ENCODE measurements at places on chromosomes 5 and 9. TPM values are rescaled to one million over a fixed set of nuclear protein-coding genes. Genes with fewer than 3 reads are reported as not detected.

GRCh38 chr5:85096421-85096820 lies 711.7 kb upstream of the EDIL3 start:
- no peak for DNase-seq

Gene ARSI
- not detected for total RNA-seq

DNA sequence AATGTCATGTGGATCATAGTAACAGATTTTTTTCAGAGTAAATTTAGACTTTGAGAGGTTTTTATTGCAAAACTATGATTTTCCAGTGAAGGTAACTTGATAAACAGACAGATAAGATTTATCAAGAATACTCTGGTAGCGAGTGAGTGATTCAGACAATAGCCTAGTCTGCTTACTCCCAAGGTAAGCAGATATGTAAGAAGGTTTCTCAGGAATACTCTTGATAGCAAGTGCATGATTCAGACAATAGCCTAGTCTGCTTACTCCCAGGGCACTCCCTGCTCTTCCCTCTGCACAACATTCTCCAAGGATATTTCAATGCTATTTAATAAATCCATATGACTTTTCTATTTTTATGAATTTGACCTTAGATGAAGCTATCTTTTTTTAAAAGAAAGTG lies 1881.5 kb downstream of the EFNA5 start:
- no peak for DNase-seq

Gene TPRN
- 7.7 TPM for total RNA-seq

Gene OMD
- total RNA-seq: 1.2 TPM

DNA sequence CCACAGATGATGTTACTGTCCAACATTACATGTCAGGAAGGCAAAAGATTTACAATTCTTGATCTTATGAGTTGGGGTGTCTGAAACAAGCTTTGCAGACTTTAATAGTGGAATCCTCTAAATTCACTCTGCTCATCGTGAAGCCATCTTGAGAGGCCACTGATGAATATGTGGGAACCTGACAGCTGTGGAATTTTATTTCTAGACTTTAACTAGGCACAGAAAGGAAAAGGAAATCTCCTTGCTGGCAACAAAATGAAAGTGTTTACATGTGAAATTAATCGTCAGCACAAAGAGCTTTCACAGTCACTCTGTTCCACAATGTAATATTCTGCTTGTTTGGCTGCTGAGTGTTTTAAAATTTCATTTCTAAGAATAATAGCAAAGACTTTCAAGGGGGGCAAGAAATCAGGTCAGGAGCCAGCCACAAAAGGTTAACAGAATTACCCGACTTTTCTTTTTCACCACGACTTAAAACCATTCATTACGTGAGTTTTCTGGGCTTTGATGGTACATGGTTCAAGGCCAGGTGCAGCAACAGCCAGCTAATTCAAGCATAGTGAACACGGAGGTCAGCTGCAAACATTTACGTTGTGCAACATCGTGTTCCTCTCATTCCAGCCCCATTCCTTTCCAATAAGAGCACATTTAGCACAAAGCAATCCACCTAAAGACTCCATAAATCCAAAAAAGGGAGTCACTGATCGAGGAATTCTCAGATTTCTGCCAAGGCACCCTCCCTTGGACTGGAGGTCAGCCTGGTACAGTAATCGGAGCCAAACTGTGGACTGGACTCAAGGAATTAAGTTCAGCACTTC lies 14.6 kb downstream of the NREP start:
- no peak for DNase-seq

DNA sequence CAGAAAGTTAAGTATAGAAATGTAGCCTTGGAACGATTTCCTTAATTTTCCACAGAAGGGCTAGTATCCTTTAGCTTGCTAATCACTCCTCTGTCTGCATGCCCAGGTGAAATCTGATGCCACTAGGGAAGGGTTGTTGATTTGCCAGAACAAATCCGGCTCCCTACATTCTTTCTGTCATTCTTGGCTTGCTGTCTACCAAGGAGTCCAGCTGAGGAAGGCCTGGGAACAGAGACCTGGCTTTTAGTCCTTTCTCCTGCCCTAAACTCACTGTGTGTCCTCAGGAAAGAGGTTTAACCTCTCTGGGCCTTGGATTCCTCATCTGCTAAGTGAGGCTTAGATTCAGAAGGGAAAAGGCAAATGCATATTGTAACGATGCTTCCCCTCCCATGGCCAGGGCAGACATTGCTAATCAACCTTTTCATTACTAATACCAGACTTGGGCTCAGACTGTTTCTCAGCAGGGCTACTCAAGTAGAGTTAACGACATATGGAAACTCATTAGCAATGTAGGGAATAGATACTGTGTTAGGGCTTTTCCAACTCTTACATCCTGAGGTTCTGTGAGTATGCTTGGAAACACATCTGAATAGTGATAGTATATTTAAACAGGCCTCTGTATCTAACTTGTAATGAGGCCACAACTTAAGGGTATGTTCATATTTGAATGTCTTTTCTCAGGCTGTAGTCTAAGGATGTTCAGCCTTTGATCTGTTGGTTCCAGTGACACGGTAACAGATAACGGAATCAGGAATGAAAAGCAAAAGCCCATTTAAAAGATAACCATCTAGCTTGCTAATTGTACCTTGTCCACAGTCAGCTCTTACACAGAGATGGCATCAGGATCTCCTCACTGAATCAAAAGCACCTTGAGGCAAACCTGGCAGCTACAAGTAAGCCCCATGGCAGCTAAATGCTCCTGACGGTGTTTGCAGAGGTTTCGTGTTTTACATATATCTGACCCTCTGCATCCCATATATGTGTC lies 4.1 kb downstream of the GALNT10 start:
- no peak for DNase-seq

GRCh38 chr5:140131967-140132409 lies 6.3 kb downstream of the IGIP start:
- DNase-seq: no peak

Gene MEGF9
- total RNA-seq: 14.8 TPM

DNA sequence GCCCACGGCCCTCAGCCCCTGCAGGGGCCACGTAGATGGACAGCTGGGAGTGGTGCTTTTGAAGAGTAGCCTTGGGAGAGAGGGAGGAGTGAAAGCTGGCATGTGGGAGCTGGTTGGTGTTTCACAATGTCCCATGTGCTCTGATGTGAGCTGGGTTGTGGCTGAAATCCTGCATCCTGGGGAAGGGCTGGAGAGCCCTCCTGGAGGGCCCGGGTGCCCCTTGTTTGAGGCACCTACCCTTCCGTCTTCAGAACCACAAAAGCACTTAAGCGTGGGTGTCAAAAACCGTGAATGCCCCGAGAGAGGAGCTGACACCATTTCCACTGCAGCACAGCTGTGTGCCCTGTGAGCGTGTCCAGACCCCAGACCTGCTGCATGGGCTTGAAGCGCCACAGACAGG lies 199.1 kb upstream of the ZNF618 start:
- no peak for DNase-seq

Gene YTHDC2
- total RNA-seq: 20.4 TPM

Gene GPRIN1
- total RNA-seq: 0.44 TPM

GRCh38 chr9:124852829-124853531 lies at the start of gene WDR38:
Gene WDR38, plus strand, starts transcription at chr9:124853460. Its CDS starts 72 bp downstream, at chr9:124853532.
- DNase-seq: peak; percentile 94

Gene LURAP1L
- total RNA-seq: 1.8 TPM

Gene SLC6A18
- not detected for total RNA-seq

DNA sequence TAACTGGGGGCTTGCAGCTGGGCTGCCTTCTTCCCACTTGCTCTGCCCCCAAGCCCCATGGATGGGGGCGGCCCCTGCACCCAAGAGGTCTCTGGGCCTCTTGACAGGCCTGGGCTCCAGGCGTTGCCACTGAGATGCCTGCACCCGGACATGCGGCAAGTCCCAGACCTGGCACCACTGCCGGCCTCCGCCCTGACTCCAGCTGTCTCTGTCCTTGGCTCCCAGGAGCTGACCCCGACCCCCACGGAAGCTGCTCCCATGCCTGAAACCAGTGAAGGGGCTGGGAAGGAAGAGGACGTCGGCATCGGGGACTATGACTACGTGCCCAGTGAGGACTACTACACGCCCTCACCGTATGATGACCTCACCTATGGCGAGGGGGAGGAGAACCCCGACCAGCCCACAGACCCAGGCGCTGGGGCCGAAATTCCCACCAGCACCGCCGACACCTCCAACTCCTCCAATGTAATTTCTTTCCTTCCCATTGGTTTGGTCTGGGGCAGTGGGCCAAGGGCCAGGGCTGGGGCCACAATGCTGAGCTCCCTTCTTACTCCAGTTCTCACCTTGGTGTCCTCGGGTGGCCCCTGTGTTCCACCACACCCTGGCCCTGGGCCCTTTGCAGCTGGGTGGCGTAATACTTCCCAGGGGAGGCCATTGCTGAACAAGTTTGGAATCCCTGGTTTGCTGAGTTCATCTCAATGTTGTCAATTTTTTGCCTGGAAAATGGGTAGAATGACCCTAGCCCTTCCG lies 88.6 kb downstream of the COL5A1 start:
- DNase-seq: peak; percentile 77

GRCh38 chr9:136618580-136619547 lies 43.9 kb upstream of the EGFL7 start:
- no peak for DNase-seq

DNA sequence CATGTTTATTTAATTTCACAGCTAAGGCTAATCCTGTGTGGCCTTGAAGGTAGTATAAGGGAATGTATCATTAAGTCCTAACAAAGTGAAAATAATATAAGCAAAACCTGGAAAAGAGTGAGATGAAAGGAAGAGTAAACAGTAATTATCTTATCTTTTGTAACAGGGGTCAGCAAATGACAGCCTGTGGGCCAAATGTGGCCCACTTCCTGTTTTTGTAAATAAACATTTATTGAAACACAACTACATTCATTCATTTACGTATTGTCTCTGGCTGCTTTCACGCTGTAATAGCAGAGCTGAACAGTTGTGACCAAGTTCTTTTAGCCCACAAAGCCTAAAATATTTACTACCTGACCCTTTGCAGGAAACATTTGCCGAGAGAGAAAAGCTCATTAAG lies 78.4 kb upstream of the HTR4 start:
- DNase-seq: no peak

- peak; percentile 47 for DNase-seq
Observed at GRCh38 chr9:109449036-109449798, 48.9 kb downstream of the PTPN3 start.

Gene RNF180
- total RNA-seq: 5.7 TPM

- DNase-seq: no peak
Observed at GRCh38 chr5:158640593-158640980, 459.1 kb downstream of the EBF1 start.

Gene ZDHHC12
- total RNA-seq: 8.9 TPM

- no peak for DNase-seq
Observed at GRCh38 chr9:95409650-95410426, 92.3 kb upstream of the FANCC start.

GRCh38 chr5:171574376-171574775 lies 154.9 kb downstream of the FGF18 start:
- DNase-seq: no peak

Gene PHF24
- total RNA-seq: not detected

- DNase-seq: no peak
Observed at GRCh38 chr9:110942522-110942921, 95.7 kb downstream of the LPAR1 start.

Gene HAVCR2
- total RNA-seq: 5.0 TPM

- DNase-seq: peak; percentile 55
Observed at GRCh38 chr9:89850631-89851325, 246.0 kb downstream of the GADD45G start.

Gene ANKRD34B
- total RNA-seq: not detected

DNA sequence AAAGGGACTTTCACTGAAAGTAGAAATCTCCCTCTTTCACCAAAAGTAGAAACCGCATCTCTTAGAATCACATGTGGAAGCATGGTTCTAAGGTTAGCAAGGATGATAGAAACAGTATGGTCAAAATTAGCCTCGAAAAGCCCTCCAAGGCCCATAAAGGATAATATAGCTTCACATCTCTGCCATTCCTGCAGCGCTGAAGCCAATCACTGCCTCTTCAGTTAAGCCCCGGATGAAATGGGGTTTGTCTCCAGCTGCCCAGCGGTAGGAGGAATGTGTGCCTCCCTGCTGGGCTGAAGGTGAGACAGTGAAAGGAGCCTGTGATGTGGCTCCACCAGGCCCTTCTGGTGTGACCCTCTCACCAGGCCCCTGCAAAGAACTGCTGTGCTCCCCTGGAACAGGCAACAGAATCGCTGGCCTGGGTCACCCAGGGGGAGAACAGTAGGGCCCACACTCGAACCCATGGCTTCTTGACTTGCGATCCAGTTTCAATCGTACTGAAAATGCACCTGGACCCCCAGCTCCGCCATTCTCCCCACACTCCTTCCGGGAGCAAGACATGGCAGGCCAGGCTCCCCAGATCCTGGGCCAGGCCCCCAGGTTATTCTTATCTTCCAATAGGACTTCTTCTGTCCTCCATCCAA lies 47.2 kb downstream of the CAMK2A start:
- DNase-seq: no peak
